Nephron progenitor cell (in vitro differentiated cells): ENCODE measurements at places on chromosomes 2 and 18.

DNA sequence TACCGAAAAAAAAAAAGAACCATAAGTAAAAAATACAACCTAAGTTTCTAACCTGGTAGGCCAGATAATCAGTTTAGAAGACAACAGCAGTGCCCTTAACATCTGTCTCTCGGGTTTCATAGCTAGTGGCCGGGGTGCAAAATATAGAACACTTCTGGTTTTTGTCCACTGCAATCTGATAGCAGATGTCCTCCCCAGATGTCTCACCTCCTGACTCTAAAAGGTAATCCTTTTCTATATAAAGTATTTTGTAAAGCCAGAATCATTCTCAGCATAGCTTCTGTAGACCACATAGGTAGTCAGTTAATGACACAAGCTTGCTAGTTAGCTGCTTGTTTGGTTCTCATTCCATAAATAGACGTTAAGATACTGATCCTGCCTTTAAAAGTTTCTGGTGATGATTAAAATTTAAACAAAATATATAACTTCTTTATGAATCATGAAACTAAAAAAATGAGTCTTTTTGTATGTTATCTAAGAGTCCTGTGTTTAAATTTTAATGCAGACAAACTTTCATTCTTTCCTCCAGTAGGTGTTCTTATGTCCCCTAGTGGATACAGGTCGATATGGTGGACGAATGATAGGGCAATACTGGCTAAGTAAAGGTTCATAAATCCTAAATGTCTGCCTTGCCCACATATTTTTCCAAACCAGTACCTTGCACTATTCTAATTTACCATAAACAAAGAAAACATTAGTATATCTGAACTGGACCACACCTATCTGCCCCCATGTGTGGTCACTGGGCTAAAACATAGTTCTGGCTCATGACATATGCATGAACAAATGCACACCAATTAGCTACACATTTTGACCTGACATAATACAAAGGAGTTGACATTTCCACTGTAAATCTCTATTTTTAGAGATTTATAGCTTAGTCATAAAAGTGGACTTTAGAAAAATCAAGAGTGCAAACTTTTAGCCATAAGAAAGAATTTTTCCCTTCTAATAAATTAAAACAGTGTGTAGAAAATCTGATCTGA lies 171.0 kb downstream of the SRBD1 start:
- no peak for DNase-seq

- DNase-seq, result no peak
Measured at GRCh38 chr2:42098571-42099437, 51.0 kb downstream of the PKDCC start.

DNA sequence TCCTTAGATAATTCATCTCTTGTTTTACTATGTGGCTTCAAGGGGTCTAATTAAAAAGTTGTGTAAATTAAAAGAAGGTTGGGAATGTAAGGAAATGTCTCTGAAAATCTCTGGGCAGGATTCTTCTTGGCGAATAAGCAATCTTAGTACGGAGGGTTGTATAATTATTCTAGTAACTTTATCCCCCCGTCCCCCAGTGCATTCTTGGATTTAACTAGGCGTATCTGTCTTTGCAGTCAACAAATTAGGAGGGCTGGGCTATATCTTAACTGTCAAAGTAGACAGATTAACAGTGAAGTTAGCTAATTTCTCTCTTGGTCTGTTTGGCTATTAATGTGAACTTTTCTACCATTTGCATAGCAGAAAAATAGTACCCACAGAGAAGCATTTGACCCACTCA lies 329.8 kb upstream of the THUMPD2 start:
- no peak for DNase-seq

DNA sequence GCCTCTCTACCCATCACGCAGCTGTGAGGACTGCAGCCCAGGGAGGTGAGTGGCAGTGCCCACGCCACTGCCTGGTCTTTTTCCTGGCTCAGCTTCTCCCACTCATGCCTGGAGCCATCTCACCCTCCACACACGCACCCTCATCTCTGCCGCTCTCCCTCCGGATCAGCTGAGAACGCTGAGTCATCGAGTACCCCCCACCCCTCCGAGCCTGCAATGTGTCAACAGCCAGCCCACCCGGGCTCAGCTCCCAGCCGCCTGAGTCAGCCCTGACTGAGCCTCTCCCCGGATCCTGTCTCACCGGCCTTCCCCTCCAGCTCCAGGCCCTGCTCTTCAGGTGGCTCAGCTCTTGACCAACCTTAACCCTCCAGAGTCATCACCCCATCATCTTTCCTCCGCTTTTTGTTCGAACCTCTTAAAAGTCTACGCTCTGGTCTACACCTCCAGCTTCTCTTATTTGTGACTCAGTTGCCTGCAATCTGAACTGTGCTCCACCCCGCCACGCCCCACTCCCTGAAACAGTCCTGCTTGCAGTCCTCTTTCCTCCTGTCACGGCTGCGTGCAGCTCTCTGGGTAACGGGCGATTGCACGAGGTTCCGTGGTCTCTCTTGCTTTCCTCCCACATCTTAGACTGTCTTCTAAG lies 94.4 kb upstream of the ASAP2 start:
- DNase-seq, result no peak

- DNase-seq, result no peak
Measured at GRCh38 chr2:50309503-50309902, 722.4 kb downstream of the NRXN1 start.

DNA sequence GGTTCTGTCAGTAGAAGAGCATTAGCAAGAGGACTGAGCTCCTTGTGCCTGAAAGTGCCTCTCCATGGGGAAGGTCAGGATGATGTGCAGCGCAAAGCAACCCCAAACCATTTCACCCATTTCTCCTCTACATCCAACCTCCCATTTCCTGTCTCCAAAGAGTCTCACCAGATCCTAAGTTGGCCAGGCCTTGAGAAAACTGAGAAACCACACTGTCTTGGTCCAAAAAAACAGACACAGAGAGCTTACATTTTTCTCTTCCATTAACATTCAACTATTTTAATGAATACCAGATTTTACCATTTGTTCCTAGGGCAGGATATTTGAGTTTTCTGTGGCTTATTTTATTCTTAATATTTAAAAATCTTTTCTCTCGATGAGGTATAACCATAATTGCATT lies 195.0 kb downstream of the EPHA4 start:
- no peak for DNase-seq
